ENCODE measurements at places on chromosomes 1 and 21. TPM values are rescaled to one million over a fixed set of nuclear protein-coding genes. Genes with fewer than 3 reads are reported as not detected.

LCE5A gene
- not detected for total RNA-seq

CD5L gene
- total RNA-seq = not detected

PTCH2 gene
- not detected for total RNA-seq

OR2L8 gene
- not detected for total RNA-seq

MROH9 gene
- total RNA-seq = not detected

SCNM1 gene
- total RNA-seq = 44.9 TPM

ZBTB8A gene
- 4.4 TPM for total RNA-seq

FCMR gene
- total RNA-seq = 0.65 TPM

SPRR3 gene
- not detected for total RNA-seq

VWA5B1 gene
- not detected for total RNA-seq

Measured in epithelial cell of proximal tubule (primary cell).